ENCODE measurements at places on chromosomes 5 and 9.

DNA sequence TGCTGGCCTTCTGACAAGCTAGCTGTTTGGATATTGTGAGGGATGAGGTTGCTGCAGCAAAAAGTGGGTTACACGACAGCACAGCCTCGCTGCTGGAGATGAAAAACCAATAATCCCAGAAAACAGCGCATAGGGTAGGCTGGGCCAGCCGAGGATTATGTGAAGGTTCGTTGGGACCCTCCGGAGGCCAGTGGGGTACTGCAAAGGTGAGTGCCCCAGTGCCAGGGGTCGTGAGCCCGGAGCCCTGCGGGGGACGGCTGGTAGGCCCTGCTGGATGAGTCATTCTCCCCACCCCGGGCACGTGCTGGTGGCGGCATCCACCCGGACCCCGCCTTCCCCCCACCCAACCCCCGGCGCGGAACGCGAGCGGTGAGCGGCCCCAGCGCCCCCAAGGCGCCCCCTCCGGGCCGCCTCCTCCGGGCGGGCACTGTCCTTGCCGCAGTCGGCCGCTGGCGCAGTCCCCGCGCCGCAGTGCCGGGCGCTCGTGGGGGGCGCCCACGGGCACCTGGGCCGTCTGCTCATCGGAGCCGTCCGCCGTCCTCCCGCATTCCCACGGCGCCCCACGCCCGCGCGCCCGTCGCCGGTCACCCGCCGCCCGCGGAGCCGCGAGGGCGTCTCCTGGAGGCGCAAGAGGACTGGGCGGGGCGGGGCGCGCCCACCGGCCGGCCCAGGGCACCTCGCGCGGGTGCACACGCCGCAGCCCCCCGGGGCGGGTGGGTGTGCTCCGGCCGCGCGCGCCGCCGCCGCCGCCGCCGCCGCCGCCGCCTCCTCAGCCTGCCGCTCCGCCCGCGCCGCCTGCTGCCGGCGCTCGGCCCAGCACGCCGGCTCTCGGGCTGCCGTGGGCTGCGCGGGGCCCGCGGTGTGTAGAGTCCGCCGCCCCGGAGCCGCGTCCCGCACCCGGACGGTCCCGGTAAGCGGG lies at the start of gene PHF24:
Gene PHF24, plus strand, starts transcription at position 794 of the 919 bp plus-strand sequence. CDS start 13,014 bp downstream, outside the sequence.
- no peak for DNase-seq

DNA sequence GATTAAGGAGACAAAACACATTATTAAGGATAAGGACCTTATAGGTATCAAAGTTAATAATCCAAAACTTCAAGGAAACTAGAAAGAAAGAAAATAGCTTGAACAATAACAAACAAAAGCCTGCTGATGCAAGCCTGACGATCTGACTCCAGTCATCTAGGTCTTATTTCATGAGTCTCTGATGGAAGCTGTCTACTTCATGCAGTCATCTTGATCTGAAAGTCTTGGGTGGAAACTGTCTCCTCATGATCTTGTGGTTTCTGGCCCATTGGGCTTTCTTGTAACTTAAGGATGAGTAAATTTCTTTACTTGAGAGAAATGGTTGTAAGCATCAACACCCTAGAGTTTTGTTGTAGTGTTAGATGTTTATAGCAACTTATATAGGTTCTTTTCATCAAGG lies 20.6 kb upstream of the PSIP1 start:
- no peak for DNase-seq

- no peak for DNase-seq
Measured at GRCh38 chr9:10875752-10876151, 262.9 kb upstream of the PTPRD start.

DNA sequence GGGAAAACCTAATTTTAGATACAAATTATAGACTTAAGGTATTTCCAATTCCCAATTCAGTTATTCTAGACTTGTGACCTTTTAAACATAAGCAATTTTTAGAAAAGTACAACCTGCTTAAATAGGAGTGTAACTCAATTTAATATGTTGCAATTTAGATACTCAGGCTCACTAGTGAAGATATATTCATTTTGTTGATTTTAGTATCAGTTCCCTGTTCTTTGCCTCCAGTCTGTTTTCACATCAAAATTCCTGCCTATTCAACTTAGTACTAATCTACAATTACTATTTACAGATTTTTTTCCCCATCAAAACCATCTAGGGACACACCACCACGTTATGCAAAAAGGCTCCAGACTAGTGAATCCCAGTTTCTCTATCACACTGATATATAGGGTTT lies 30.4 kb downstream of the PWWP2A start:
- no peak for DNase-seq

DNA sequence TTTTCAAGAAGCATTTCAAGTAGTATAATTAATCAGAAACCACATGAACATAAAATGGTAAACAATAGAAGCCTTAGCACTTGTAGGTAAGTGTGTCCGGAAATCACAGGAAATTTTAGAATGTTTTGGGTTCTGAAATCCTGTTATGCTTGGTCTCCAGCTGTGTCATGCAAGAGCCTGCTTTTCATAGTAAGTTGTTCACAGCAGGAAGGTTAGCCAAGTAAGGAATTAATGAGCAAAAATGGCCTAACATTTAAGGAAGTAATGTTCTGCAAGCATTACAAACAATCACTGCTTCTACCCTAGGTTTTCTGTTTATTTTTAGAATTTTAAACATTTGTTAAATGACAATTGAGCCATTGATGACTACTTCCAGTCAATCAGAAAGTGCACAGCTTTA lies 669.5 kb downstream of the SLCO4C1 start:
- DNase-seq: no peak

DNA sequence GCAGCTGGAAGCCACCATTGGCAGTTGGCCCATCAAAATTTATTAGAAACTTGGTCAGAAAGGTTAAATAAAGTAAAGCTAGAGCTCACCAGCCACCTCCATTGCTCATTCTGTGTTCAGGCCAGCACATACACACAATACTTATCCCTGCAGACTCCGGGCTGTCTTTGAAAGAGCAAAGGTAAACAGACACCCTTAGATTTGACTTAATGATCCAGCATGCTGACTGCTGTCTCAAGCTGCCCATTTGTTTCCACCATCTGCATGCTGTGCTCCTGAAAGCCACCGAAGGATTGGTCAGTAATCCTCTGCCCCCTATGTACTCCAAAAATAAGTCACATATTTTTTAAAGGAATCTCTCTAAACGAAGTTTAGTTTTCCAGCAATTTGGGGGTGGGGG lies 1059.8 kb upstream of the DMAC1 start:
- DNase-seq: no peak
